ENCODE measurements at places on chromosomes 4 and X.

DNA sequence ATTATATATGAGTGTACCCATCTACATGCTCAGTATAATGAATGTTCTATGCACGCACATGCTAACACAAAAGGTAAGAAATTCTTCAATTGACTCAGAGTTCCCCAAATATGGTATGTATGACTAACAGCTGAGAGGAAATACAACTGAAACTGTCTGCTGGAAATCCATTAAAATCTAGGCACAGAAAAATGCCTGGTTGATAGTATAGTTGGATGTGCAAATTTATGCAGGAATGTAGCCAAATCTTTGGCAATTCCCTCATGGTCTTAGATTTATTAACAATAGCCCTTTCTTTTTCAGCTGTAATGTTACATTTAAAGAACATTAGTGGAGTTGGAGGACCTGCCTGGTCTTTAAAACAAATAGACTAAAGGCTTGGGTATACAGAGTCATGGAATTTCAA lies 5.5 kb downstream of the CAMK2D start:
- DNase-seq, result peak; percentile 72

DNA sequence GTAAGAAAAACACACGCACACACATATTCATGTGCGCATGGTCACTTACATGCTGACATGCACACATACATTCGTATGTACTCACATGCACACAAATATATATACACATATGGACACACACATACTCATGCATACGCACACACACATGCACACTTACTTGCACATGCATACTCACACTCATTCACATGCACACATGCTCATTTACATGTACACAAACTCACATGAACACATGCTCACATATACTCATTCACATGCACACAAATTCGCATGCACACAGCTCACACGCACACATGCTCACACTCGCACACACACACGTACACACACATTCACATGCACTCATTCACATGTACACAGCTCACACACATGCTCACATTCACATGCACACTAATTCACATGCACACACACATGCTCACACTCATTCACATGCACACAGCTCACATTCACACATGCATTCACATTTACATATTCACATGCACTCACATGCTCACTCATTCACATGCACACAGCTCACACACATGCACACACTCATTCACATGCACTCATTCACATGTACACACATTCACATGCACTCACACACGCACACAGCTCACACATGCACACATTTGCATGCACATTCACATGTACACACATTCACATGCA lies 276.1 kb downstream of the DHRSX start:
- no peak for DNase-seq

DNA sequence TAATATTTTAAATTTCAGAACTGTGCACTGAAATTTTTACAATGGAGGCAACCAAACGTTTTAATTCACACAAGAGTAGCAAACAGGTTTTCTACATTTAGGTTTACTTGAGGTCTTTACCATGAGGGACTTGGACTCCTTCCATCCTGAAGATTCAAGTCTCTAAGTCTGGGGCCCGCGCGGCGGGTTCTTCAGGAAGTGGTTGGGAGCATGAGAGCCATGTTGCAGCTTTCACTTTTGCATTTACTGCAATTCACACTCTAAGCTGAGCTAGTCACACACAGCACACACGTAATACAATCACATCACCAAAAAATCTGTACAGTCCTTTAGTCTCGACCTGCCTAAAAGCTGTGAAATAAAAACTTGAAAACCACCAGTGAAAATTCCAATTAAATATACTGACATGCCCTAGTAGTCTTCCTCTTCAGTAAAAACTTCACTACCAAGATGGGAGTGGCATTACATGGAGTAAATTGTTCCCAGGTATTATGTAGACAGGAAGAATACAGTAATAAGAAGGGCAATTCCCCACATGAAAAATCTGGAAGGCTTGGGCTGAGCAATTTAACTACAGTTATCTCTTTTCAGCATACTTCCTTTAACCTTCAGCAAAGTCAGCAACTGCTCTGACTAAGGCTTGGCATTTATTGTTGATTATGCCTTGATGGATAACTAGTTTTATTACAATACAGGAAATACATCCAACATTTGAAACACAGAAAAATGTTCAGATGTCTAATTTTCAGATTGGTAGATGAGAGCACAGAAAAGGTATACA lies 571.1 kb upstream of the DIPK2B start:
- DNase-seq, result peak; percentile 79

DNA sequence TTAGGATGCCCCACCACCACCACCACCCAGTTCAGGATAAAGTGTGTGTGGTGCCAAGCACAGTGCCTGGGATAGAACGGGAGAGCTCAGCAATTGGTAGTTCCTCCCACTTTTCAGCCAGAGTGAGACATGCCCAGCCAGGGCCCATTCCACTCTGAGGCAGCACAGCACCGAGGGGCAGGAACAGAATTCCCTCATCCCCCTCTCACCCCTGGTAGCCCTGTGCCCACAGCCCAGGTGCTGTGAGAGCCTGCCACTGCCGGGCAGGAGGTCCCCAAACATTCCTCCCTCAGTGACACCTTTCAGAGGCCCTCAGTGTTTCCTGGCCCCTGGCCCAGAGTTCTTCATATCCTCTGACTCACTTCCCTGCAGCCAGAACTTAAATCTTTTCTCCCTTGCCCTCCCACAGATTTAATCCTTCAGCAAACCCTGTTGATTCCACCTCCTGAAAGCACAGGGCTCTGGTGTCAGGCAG lies 8.1 kb downstream of the RIPPLY1 start:
- peak; percentile 72 for DNase-seq

DNA sequence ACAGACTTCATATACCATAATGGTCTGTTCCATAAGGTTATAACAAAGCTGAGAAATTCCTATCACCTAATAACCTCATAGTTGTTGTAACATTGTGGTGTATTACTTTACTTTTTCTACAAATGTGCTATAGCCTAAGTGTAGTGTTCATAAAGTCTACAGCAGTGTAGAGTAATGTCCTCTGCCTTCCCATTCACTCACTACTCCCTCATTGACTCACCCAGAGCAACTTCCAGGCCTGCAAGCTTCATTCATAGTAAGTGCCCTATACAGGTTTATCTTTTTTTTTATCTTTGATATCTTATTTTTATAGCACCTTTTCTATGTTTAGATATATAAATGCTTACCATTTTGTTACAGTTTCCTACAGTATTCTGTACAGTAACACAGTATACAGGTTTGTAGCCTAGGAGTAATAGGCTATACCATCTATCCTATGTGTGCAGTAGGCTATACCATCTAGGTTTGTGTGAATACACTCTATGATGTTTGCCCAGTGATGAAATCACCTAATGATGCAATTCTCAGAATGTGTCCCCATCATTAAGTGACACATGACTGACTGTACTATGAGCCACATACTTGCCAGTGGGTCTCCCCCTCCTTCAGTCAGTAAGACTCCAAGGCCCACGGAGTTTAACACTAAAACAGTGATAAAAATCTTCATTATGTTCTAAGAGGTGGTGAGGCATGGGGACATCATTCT lies 299.9 kb downstream of the UNC5C start:
- no peak for DNase-seq

DNA sequence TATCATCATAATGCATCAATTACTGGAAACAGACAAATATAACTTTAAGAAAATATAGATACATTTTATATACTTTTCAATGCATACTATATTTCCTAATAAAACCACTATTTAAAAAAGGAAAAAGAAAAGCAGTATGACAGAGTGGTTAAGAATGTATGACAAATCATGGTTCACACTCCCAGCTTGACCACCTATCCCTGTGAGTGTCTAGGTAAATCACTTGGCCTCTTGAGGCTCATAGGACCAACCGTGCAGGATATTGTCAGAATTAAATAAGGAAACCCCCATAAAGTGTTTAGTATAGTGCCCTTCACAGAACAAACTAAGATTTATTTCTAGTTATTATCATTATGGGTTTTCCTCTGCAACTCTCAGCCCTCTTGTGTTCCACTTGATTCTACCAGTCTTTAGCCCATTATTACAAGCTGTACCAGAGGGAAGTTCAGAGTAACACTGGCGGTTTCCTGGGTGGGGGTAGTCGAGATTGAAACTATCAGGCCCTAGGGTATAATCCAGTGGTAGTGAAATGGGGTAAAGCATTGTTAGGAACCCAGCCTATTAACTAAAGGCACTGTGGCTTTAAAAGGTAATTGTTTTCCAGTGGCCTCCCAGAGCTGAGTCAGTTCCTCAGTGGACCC lies 55.5 kb upstream of the PAK3 start:
- peak; percentile 4 for DNase-seq

DNA sequence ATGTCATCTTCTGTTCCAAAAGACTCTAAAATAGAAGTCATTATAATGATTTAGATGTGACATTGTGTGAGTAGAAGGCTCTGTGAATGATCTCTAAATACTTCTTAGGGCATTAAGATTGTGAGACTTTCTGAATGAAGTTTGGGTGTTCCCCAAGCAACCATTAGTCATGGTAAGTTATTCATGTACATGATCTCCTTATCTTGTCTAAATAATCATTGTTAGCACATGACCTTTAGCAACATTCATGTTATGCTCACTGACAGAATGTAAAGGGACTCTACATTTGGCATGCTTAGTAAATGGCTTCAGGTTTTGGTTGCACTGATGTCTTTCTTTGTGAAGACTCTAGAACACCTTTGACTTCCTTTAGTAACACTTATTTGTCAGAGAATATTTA lies 140.8 kb upstream of the AGA start:
- DNase-seq, result peak; percentile 21

- no peak for DNase-seq
These were observed 45.0 kb upstream of the STOX2 start for GRCh38 chr4:183860119-183860518.

DNA sequence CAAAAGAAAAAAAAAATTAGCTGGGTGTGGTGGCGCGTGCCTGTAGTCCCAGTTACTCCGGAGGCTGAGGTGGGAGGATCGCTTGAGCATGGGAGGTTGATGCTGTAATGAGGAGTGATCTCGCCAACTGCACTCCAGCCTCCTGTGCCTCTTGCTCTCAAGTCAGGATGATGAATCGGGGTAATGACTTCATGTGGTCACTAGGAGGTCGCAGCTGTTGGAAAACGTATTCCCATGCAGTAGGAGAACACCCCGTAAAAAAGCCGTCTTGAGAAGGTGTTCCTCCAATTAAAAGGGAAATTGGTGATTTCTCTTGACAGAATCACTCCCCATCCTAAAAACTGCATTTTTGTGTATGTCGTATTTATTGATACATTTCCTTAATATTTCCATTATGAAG lies 2.2 kb downstream of the CCNB3 start:
- DNase-seq, result no peak

DNA sequence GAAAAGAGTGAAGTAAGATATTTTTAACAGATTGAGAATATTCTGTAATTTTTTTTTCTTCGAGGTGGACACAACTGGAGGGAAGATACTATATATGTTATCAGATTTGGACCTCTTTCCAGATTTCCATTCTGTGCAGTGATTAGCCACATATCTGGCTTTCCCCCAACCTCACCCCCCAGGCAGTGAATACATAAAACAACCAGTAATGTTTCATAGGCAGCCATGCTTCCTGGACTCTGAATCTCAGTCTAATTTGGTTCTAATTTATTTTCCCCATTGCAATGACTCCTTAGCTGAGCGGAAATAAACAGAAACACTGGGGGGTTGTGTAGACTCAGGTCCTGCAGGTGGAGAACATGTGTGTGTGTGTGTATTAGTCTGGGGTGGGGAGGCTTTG lies 226.5 kb downstream of the FBXW7 start:
- DNase-seq, result no peak

DNA sequence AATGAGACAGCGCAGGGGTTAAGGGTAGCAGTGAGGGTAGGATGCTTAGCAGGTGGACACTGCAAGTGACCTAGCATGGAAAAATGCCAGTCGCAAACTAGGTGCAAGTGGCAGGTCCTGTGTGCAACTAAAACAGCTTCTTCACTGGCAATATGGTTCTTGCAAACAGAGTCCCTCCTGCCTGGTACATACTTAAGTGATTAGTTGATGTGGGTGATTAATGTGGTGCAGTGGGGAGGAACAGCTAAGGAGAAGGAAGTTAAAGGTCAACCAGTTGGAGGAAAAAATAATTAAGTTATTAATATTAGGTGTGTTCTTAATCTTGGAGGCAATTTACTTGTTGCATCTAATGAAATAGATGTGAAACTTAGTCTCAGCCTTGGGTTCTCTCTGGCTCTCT lies 121.6 kb upstream of the IGFBP7 start:
- DNase-seq, result peak; percentile 5

DNA sequence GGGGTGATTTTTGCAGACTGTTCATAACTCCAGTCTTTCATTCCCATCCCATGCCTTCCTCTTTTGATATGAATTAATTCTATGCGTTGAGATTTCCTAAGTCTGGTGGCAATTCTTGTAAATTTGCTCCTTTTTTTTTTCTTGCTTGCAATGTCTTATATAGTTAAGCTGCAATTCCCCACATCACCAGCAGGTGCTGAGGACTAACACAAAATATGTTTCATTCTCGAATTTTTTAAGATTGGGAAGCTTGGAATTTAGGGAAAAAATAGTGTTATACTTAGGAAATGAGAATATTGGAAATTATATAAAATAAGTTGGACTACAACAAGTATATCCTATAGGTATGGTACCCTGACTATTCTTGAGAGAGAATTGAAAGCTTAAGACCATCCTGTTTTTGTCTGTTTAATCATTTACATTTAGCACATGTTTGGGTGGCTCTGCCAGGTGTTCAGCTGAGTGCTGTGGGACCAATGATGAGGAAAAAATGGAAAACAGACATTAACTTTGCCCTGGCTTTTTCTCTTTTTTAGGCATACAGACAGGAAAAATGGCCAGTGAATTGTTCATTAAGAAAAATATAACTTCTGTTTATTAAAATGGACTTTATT lies 30.2 kb downstream of the AFF2 start:
- peak; percentile 46 for DNase-seq

GRCh38 chrX:103529550-103529949 lies 10.3 kb upstream of the RAB40A start:
- DNase-seq, result no peak

- DNase-seq, result no peak
These were observed 551.2 kb upstream of the PABPC5 start for GRCh38 chrX:90883479-90883878.

DNA sequence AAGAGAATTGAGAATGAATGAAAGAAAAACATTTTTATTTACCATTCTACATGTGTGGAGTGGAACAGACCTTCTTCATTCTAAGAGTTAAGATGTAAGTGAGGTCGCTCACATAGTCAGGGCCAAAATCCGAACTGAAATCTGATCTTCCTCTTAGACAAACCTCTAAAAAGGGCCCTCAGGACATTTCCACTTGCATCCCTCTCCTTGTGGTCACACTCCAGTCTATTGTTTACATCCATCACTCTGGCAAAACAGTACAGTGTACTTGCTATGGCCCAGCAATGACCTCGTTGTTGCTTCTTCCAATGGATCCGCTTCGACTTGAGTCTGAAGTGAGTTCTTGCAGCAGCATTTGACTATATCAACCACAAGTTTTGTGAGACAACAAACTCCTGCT lies 54.2 kb downstream of the MOSPD2 start:
- peak; percentile 43 for DNase-seq

GRCh38 chr4:183504930-183505610 lies at the start of gene ING2:
TSS of gene ING2 (plus strand) at chr4:183505058. CDS start at chr4:183505196, 138 bp downstream.
- DNase-seq, result no peak

GRCh38 chrX:136953867-136954787 lies 73.6 kb upstream of the RBMX start:
- peak; percentile 89 for DNase-seq

- DNase-seq, result no peak
These were observed 78.1 kb downstream of the LDB2 start for GRCh38 chr4:16820329-16820728.
